CD8-positive, alpha-beta memory T cell (primary cell): ENCODE measurements at places on chromosomes 7 and 10. TPM values are rescaled to one million over a fixed set of nuclear protein-coding genes. Genes with fewer than 3 reads are reported as not detected.

DNA sequence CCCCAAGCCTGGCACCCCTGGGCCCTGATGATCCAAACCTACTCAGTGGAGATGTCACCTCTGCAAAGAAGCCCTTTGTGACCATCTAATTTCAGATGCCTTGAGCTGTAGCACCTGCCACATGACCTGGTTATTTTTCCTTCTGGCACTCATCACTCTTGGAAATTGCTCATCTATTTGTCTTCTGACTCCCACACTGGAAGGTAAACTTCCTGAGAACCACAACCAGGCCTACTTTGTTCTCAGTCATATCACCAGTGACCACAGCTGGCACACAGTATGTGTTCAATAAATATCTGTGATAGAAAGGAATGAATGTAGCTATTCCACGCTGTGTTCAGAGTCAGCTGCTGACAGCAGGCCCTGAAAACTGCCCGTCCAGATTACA is 97.1 kb downstream of the SH3PXD2A start:
- DNase-seq = no peak

DNA sequence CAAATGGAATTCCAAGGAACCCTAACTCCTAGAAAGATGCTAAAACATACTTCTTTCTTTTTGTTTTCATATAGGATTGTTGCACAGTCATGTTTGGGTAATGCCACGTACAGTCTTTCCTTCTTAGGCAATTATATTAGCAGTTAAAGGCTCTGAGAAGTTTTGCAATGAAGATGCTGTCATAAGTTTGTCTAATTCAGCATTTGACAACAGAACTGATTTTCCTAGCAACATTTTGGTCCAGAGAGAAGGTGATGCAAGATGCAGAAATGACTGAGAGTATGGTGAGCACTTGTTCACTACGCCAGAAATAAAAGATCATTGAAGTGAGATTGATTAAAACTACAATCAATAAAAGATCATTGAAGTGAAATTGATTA is 184.0 kb upstream of the PLXNA4 start:
- DNase-seq = no peak

GRCh38 chr7:134792968-134793367 is 13.5 kb downstream of the CALD1 start:
- no peak for DNase-seq

NRP1 gene
- total RNA-seq = 2.1 TPM

DNA sequence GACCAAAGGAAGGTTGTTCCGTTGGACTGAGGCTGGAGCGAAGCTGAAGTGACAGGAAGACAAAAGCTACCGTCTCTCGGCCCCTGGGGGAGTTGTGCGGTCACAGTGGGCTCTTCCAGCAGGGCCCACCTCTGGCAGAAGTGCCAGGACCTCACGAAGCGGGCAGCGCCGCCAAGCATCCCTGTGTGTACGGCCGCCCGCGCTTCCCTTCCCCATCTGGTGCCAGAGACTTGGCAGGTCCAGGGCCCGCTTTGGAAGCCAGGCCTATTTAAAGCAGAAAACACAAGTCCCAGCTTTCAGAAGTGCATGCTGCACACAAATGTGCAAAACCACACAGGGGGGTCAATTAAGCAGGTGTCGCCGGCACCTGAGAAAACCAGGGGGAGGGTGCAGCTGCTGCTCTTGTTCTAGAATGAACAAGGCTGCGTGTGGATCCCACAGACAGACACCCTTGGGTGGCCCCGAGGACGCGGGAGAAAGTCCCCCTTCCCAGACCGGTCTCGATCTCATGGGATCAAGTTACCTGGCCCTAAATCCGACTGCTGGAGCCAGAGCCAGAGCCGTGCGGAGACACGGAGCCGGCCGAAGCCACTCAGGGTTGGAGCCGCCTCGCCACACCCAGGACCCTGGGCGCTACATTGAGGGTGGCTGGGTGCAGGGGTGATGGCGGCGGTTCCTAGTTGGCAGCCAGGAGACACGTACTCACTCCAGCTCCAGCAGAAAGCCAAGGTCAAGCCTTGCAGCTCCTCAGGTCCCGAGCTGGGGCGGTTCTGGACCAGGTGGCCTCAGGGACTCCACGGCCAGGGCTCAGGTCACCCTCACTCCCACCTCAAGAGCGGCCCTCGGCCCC is 51.8 kb upstream of the PPP2R2D start:
- no peak for DNase-seq

GRCh38 chr10:114442091-114442630 is 37.9 kb upstream of the AFAP1L2 start:
- DNase-seq = no peak

DNA sequence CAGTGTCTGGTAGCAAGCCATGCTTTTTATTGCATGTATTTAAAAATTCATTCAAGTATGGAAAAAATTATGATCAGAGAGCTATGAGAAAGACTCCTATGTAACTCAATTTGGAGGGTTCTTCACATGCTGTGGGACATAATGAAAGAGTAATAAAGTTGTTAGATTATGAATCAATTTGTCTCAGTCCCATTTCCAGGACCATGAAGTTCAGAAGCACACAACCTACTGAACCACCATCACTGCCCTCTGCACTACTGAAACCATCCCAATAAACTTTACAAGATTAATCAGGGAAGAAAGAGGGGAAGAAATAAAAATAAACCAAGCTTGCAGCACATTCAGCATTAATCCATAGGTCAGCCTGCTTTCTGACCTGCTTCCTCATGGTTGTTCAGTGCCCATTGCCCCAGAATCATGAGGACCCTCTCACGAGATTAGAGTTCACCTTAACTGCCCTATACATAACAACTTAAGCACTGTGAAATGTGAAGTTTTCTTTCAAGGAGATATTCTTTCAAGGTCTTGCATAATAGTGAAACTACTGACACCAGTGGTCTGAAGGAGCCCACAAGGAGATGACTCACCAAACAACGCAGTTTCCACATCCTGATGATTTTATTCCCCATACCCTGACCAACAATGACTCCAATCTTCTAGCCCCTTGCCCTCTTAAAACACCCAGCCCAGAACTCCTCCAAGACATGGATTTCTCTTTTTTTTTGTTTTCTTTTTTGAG is 171.5 kb upstream of the ADCY1 start:
- DNase-seq = no peak

CPED1 gene
- total RNA-seq = 0.09 TPM

GRCh38 chr7:130441408-130441869 is 623 bp upstream of the CEP41 start:
- DNase-seq = no peak

- no peak for DNase-seq
These were observed 37.4 kb downstream of the GRID1 start for GRCh38 chr10:86329093-86329710.

GRCh38 chr10:132158823-132159222 is 27.9 kb upstream of the DPYSL4 start:
- no peak for DNase-seq

- no peak for DNase-seq
These were observed 44.0 kb upstream of the COL1A2 start for GRCh38 chr7:94350734-94351133.

DNA sequence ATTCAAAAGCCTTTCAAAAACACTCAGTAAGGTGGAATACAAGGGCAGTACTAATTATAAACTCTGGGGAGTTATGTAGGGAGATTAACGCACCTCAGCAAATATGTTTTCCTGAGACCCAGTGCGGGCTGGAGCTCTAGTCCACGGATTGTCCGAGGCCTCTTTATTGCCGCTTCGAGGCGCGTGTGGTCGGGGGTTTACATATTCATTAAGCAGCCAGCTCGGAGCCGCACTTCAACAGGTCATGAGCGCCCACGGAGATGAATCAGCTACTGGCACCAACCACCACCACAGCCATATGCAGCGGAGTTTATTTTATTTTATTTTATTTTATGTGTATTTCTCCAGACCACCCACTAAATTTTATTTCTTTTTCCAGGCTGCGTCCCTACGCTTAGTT is 195.9 kb upstream of the ADARB2 start:
- no peak for DNase-seq

FAM221A gene
- total RNA-seq = 5.8 TPM

PI4K2A gene
- 15.9 TPM for total RNA-seq

DNA sequence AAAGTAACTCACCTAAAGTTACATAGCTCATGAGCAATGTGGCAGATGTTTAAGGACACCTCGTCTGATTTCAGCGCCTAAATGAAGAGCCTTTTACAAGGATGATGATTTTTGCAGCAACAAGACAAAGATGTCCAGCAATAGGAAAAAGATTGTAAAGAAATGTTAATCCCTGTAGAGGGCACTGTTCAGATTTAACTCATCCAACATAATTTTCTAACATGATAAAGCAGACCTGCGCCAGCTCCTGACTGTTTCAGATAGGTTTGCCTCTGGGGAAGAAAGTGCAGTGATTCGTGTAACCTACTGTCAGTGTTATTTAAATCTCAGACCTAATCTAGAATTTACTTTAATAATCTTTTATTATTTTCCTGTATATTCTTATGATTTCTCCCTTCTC is 595.2 kb downstream of the AUTS2 start:
- DNase-seq = no peak

GRCh38 chr7:149254181-149254858 is 7.7 kb upstream of the ZNF783 start:
- DNase-seq = no peak

SPDYE3 gene
- total RNA-seq = not detected

MINDY4 gene
- 2.6 TPM for total RNA-seq

CYP2W1 gene
- total RNA-seq = not detected

DNA sequence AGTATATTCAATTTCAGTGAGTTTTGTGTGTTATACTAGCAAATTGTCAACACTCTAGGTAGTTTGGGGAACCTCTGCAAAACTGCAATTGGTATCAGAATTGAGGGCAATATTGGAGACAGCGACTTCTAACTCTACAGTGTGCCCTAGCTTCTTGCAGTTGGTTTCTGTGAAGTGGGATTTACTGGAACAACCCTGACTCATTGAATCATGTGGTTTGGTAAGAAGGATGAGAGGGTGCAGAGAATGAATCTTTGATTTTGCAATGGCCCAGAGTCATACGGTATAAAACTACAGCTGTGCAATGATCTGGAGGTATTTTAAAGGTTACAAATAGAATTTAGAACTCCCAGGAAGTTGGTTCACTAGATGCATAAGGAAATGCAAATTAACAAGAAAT is 129.1 kb upstream of the PPP1R3A start:
- no peak for DNase-seq

BLNK gene
- total RNA-seq = not detected

DNA sequence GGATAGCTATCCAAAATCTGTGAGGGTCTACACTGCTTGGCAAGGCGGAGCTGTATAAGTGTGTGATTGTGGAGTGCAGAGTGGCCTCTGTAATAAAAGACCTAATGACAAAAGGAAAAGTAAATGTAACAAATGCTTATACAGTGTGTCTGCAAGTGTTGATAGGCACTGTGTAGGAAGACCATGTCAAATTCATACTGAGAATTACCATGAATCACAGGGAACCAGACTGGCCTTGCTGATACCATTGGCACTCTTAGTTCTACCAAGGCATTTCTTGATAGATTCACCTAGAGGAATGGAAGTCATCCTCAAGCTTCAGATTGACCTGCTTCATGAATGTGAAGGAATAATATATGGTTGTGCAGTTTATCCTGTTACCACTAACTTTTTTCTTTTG is 58.8 kb downstream of the CYCS start:
- DNase-seq = no peak

DNA sequence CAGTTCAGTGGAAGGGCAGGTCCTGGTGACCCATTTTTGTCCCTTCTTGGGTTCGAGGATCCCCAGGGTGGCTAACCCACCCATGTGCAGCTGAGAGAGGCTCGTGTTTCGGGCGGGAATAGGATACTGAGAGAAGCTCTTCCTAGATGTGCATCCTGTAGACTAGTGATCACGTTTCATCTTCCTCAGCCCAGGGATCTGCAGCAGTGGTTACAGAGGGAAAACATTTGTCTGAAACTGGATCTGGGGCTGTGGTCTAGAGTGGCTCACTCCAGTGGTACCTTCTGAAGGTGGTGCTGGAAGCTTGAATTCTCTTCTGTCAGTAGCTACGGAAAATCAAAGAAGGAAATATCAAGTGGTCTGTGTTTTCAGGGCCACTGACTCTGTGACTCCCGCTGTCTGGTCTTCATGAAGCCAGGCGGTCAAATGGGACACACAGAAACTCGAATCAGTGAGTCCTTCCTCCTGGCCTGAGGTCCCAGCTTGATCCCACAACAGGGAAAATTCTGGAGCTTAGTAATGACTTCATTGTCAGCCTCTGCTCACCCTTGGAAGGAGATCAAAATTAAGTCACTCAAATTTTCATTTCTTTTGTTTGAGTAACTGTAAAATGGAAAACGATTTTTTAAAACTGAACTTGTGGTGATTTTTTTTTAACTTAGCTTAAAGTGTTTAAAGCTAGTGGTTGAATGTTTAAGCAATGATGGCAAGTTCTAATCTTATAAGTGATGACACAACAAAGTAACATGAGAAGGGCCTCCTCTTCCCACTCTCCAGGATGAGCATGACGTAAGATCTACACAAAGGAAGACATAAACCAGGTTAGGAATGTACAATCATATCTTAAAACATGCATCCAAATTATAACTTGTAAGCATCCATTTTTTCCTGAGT is 469.3 kb upstream of the KLF6 start:
- DNase-seq = no peak

DNA sequence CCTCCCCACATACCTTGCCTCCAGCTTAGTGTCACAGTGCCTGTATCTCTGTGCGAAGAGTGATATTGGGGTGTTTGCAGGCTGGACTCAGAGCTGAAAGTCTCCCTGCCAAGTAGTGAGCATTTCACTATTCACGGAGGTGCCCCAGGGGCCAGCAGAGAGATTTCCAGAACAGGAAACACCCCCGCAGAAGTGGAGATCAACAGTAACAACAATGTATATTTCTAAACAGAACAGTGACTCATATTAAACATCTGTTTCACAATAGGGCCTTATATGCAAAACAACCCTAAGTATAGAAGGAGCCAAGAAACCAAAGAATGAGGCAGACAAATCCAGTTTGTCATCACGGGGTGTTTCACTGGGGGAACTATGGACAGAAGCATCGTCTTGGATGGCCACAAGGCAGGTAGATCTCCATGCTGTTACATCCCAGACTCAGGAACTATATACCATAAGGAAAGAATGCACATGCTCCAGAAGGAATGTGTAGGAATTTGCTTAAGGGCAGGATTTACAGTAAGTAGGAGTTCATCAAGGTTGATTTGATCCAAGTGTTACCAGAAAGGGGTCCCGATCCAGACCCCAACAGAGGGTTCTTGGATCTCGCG is 29.3 kb upstream of the CCL24 start:
- DNase-seq = no peak

- no peak for DNase-seq
These were observed 103.4 kb upstream of the SEMA3D start for GRCh38 chr7:85290269-85290668.

ST8SIA6 gene
- not detected for total RNA-seq

- no peak for DNase-seq
These were observed 219.8 kb upstream of the SMIM30 start for GRCh38 chr7:113338071-113338696.

DNA sequence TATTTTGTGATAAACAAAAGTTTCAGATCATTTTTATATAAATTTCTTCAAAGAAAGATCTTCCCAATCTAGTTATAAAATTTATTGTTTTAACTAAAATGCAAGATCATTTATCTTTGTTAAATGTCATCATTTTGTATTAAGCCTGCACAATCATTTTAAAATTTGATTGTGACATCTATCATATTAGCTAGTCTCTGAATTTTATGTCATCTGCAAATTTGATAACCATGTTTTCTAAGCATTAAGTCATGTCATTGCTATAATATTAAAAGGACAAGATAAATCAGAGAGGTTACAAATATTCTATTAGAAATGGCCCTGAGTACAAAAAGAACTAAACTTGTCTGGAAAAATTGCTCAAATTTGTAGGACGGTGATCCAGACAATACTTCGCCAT is 175.9 kb downstream of the PTN start:
- no peak for DNase-seq
